Activated naive CD4-positive, alpha-beta T cell (primary cell): ENCODE measurements at places on chromosomes 6 and 20.

GRCh38 chr6:169341065-169341464, 87.4 kb upstream of the THBS2 start:
- no peak for DNase-seq

DNA sequence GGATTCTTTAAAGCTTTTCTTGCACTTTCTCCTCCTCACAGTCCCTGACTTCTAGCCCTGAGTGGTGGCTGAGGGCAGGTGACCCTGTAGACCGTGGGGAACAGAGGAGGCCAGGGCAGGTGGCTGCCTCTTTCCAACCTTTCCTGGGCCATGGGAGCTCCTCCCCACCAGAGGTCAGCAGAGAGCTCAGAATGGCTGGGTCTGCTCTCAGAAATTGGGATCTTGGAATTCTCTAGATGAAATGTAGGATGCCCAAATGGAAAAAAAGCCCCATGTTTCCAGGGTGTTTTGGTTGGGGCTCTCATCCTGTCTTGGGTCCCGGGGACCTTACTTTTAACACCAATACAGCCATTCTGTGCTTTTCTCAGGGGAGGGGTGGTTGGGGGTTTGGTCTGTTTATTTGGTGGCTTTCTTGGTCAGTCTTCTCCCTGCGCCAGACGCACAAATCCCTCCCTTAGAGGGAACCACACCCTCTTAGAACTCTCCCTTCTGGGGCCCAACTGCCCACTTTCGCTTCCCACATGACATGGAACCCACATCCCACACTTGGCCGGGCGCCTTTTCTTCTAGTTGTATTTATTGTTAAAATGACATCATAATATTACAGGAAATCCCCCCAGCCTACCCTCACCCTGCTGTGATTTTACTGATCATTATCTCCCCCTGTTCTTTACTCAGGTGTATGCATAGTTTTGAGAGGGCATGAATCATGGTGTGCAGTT, 17.9 kb downstream of the GNAS start:
- no peak for DNase-seq

GRCh38 chr6:105200133-105200730, 20.4 kb upstream of the POPDC3 start:
- no peak for DNase-seq

DNA sequence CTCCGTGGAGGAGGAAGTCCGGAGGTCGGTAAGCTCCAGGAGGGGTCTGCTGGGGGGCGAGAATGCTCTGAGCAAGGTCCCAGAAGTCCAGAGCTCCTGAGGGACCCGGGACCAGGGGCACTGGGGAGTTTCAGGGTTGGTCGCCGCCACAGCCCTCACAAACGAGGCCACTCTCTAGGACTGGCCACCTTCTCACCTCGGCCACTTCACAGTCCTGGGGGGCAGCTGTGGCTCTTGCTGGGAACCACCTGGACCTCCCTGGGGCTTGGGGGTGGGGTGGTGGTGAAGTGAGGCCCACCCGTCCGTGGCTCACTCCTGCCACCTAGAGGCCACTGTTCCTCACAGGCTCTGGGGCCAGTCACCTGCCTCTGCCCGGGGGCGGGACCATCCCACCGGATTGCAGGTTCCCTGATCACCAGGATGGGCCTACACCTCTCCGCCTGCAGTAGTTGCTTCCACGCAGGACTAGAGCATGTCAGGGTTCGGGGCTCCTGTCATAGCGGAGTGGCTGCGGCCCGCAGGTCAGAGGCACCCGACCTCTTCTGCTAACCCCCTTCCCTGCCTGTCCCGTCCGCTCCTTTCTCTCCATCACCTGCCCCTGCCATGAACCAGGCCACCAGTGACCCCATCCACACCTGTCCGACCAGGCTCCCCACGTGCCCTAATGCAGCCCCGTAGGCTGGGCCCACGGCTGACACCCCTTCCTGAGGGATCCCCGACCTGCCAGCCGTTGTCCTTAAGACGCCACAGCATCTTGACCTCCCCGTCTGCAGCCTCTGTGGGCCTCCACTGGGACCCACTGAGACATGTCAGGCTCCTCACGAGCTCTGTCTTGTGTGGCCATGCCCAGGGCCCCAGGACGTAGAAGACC, 5.1 kb upstream of the TCEA2 start:
- DNase-seq, result peak; percentile 80

- DNase-seq, result no peak
These were observed 18.0 kb upstream of the PACSIN1 start for GRCh38 chr6:34447910-34448309.

DNA sequence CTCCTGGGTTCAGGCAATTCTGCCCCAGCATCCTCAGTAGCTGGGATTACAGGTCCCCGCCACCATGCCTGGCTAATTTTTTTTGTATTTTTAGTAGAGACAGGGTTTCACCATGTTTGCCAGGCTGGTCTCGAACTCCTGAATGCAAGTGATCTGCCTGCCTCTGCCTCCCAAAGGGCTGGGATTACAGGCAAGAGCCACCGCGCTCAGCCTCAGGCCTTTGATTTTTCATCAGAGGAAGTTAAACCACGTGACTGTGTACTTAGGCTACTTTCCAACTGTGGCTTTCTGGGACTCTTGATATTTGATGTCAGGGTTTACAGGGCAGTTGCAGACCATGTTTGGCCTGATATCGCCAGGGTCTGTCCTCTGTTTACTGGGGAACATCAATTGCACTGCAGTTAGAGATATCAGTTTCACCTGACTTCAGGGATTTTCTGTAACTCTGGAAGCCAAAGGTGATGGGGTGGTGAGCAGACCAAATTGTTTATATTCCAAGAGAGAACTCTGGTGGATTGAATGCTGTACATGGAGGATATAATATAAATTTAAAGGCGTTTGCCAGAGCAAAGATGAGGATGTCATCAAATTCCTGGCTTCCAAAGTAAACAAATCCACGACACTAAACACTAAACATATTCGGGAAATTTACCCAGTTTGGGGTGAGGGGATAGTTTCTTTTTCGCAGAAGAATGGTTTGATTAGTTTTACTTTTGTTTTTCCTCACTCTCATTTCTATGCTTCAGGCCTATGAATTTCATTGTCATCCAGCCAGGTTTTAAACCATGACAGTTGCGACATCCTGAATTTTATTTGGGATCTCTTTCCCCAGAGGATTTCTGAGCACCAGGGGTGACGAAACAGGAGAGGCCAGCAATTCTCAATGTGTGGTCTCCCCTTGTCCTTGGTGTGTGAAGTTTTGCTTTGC, 4.2 kb downstream of the PSMF1 start:
- DNase-seq, result no peak

DNA sequence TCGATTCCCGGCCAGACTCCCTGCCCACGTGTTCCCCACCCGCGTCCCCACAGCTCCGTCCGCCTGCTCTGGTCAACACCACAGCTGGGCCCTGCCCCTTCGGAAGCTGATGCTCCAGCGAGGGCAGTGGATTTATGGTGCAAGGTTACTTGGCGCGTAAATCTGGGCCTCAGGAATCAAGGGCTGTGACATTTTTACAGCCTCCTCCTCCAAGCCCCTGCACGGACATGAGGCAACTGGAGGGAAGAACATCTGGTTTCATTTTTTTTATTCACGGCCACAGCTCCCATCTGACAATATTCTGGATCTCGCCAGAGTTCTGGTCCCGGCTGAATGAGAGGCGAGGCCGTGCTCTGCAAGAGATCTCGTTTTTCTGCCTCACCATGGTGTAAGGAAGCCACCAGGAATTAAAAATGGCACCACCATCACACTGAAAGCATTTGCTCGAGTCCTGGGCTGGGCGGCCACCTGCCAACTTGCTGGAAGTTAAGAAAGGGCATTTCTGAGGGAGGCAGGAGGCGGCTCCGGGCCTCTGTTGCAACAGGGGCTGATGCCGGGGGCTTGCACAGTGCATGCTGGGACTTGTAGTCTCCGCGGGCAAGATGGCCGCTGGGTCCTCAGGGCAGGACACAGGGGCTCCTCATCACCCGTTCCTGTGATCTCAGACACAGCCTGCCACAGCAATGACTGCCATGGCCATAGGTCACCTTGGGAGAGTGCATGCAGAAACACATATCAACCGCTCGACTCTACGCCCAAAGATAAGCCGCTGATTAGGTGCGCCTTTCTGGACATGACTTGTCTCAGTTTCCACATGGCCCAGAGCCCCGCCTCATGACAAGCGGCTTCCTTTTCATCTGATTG, 148.5 kb downstream of the LY86 start:
- DNase-seq, result no peak

DNA sequence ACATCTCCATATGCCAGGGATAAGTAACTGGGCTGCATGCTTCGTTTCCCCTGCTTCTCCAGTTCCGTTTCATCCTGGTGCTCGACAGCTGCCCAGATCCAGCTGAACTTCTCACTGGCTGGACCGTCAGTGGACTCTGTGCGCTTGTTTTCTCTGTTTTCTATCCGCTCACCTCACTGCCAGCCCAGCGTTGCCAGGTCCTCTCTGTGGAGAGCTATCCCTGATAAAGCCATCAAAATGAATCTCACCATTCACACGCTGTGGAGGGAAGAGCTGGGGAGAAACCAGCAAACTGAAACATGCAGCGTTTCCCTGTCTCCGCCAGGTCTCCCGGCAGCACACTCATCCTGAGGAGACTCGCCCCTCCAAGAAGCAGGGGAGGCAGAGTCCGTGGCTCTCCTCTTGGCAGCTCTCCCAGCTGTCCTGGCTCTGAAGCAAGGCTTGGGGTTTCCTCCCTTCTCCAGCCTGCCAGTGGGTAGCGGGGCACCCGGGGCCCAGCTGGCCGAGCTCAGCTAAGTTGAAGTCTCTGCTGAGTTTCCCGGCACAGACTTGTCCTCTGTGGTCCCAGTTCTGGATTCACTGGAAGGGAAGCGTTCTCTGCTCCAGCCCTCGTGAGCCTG, 160.9 kb downstream of the DTNBP1 start:
- DNase-seq, result no peak

DNA sequence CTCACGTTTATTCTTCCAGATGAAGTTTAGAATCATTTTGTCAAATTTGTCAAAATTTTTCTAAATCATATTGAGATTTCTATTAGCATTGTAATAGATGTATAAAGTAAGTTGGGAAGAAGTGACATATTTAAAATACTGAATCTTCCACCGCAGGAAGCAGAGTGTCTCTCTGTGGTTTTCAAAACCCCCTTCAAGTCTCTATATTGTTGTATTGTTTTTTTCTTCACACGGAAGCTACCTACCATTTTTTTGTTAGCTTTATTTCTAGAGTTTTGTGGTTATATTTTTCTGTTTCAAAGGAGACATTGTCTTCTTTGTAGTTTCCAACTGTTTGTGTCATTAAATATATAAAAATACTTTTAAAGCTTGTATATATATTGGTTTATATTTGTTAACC, 188.6 kb downstream of the ZDHHC14 start:
- DNase-seq, result no peak

DNA sequence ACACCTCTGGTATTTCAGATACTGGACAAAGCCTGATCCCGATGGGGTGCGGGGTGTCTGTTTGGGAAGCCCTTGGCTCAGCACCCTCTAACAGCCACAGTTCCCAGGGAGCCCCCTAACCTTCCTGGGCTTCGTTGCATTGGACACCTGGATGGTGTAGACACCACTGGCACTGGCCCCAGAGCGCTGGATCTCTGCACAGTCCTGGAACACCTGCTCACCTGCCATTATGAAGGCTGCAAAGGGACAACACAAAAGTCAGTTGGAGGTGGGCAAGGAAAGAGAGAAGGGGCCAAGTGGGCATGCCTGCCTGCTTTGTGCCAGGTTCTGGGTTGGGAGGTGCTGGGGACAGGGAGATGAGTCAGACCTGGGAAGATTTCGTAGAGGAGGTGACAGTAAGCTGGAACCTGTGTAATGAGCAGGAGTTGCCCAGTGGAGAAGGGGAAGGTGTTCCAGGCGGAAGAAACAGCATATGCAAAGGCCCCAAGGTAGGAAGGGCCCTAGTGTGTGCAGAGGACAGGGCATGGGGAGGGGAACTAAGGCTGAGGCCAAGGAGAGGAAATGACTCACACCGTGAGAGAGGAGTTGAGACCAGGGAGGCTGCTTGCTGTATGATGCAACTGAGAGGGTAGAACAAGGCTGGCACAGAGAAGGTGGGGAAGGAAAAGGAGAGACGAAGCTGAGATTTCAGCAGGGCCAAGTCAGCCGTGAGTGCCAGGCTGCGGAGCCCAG, 34.9 kb downstream of the ANGPT4 start:
- DNase-seq, result no peak

- DNase-seq, result no peak
These were observed 45.9 kb downstream of the RIPOR3 start for GRCh38 chr20:50645253-50646068.

DNA sequence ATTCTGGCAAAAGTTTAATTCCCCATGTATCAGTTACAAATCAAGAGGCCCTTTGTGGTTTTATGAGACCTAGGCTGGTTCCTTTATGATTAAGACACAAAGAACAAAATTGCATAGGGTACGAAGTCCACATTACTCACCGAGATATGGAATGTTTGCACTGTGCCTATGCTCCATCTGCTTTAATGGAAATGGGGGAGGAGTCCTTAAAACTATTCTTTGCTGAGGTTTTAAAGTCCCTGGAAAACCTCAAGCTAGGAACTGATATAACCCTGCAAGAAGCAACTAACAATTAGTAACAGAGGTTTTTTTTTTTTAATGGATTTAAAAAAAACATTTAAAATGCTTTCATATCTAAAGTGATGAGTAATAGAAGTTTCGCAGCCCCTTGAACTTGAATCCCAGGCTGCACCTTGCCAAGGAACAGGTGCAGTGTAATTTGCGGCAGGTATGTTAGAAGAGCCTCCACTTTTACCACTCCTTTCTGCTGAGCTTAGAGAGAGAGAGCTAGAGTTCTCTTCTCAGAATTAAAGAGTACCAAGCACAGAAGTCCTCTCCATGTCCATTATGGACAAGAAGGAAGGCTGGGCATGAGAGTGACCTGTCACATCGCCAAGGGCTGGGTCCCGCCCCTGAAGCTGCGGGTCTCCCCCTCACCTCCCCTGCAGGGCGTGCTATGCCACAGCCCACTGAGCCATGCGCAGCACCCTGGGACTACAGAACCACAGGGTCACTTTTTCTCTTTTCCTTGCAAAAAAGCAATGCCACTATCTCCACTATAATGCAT, 2.3 kb downstream of the SERPINB1 start:
- DNase-seq, result no peak

DNA sequence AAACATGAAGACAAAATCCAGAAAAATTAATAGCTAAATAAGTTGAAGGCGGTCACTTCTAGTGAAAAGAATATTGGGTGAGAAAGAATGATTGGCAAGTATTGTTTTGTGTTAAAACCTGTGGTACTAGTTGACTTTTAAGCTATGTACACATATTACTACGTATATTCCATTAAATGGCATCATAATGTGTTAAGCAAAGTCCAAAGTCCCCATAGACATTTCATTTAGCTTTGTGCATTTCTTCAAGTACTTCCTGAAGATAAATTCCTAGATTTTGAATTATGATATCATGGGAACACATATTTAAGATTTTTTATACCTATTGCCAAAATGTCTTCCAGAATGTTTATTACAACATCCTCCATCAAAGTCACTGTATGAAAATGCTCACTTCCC, 272.7 kb upstream of the IRAK1BP1 start:
- DNase-seq, result no peak

DNA sequence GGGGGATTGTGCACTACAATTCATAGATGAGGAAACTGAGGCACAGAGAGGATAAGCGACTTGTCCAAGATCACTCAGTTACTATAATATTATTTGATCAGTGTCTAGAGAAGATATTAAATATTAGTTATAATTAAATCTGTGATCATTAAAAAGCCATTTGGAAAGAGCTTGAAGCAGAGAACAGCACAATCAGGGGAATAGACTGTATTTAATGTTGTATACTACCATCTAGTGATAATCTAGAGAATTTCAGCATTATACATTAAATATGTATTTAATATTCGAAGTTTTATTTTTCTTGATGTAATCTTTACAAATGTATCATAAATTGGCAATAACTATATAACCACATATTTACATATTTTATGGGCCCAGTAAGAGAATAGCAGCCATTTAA, 20.1 kb upstream of the MTCL3 start:
- DNase-seq, result no peak
